ENCODE measurements at places on chromosomes 6 and 20.
A peak's percentile ranks its signal among the peaks of the same experiment; 100 is the strongest.

GRCh38 chr6:44662461-44663121 is 275.1 kb downstream of the CDC5L start:
- no peak for ATAC-seq

DNA sequence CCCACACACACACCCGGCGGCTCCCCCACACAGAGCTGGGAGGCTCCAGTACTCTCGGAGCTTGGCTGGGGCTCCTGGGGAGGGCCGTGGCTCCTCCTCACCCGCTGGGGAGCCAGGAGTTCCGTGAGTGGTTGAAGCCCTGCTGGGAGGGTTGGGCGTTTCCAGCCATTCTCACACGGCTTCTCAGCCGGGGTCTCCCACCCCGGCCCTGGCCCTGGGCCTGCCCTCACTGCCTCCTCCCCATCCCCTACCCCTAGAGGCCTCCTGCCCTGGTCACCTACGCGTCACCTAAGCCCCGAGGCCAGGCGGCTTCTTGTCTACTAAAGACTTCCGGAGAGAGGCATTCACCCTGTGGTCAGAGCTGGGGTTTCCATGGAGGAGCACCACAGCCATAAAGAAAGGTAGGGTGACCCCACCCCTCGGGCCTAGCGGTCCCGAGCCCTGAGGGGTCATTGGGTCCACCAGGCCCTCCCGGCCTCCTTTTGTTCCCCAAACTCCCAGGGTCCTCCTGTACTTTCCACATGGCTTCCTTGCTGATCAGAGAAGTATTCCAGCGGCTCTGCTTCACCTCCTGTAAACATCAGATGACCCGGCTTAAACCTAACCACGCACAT is 99.3 kb downstream of the TTLL2 start:
- no peak for ATAC-seq

GRCh38 chr6:64890609-64891008 is 816.4 kb downstream of the EYS start:
- no peak for ATAC-seq

DNA sequence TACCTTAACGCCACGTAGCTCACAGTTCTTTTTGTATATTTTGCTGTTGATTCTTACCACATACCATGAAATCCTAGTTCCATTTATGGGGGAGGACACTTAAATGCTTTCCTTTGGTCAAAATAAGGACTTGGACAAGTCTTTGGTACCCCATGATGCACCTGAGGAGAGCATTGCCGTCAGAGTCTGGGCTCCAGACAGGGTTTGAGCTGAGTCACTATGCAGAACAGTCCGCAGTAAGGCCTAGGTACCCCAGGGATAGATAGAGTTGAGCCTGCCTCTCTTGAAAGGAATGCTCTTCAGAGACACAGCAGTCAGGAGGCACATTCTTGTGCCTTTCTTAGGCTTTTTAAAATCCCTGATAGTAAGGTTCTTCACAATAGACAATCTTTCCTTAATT is 6.0 kb downstream of the PARD6B start:
- ATAC-seq: no peak

DNA sequence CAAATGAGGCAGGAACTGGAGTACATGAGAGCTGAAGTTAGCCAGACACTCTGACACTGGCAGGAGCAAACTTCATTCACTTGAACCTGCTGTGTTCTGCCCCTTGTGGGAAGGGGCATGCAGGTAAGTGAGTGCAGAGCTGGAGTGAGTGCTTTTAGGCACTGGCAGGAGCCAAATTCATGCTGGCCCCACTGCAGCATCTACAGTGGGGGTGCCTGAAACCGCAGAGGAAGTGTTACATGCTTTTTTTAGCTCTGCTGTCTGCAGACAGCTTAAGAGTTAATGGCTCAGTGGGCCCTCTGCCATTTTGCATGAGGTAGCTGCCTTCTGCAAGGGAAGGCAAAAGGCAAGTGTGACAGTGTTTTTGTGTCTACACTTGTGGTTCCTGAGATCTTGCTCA is 167.9 kb upstream of the SYNCRIP start:
- no peak for ATAC-seq

DNA sequence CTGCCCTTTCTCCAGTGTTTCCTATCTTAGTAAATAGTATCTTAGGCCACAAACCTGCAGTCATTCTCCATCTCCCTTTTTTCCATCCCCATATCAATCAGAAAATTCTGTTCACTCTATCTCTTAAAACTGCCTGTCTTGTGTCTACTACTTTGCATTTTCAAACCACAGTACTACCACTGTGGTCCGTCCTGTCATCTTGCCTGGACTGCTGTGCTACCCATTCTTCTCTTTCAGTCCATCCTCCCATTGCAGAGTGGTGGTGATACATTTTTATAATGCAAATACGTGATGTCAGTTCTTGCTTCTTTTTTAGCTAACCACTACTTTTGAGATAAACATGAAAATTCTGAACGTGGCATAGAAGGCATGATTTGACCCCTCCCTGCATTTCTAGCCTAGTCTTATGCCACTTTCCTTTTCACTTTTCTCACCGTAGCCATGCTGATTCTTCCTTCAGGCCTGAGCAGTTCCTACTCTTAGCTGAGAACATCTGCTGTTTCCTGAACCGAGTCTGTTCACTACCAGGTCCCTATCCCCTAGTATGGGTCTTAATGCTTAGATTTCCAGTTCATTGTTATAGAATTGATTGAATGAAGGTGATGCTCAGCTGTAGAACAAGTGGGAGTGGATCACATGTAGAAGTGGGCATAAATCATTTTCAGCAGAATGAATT is 13.8 kb downstream of the TBPL1 start:
- peak; percentile 72 for ATAC-seq

DNA sequence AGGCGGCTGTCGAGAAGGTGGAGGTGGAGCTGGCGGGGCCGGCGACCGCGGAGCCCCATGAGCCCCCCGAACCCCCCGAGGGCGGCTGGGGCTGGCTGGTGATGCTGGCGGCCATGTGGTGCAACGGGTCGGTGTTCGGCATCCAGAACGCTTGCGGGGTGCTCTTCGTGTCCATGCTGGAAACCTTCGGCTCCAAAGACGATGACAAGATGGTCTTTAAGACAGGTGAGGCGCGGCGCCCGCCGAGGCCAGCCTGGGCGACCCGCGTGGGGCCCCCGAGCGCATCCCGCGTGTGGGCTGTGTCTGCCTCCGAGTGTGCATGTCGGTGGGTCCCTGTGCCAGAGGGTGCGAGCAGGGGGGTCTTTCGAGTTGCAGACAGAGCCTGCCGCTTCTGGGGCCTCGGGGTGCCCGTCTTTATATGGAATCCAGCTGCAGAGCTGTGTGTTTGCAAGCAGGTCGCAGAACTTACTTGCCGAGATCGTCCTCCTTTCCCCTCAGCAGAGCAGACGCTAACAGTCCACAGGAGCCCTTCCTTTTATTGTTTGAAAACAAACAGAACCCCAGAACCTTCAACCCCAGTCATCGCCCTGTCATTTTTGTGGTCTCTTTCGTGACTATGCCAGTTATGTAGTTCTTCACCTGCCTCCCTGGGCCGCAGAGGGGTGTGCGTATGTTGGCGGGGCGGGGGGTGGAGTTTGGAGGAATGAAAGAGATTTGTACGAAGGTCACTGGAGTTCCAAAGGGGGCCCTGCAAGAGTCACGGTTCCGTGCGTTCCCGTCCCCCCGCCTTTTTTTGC is 766 bp downstream of the SLC16A10 start:
- ATAC-seq: peak; percentile 40

- ATAC-seq: no peak
Measured at GRCh38 chr20:50439539-50440453, 70.4 kb upstream of the PTPN1 start.

GRCh38 chr20:15576411-15576810 is 996.8 kb downstream of the KIF16B start:
- no peak for ATAC-seq

DNA sequence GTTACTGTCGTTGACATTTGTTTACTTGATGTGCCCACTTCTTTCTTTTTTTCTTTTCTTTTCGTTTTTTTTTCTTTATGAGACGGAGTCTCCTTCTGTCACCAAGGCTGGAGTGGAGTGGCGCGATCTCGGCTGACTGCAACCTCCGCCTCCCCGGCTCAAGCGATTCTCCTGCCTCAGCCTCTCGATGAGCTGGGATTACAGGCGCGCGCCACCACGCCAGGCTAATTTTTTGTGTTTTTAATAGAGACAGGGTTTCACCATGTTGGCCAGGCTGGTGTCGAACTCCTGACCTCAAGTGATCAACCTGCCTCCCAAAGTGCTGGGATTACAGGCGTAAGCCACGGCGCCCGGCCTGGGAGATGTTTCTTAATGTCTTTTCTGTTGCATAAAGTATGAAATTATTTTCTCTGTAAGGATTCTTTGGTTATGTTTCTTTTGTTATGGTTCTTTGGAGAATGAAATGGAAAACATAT is 33.3 kb upstream of the PRSS16 start:
- no peak for ATAC-seq

DNA sequence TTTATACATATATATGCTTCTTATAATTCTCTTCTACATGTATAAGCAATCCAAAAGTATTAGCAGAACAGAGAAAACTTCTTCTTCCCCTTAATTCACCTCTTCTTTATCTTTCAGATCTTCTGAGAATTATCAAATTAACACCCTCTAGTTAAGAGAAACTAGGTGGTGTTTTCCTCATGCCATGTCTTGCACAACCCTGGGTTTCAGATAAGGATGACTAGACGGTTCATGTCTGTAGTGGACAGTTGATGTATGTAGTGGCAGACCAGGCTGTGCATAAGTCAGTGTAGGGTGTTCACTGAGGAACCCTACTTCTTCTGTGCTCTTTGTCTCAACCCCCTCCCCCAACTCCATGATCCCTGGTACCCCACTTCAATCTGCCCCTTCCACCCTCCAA is 187.3 kb downstream of the SAMD5 start:
- ATAC-seq: no peak

- ATAC-seq: no peak
Measured at GRCh38 chr6:29762781-29763214, 39.6 kb downstream of the HLA-F start.

DNA sequence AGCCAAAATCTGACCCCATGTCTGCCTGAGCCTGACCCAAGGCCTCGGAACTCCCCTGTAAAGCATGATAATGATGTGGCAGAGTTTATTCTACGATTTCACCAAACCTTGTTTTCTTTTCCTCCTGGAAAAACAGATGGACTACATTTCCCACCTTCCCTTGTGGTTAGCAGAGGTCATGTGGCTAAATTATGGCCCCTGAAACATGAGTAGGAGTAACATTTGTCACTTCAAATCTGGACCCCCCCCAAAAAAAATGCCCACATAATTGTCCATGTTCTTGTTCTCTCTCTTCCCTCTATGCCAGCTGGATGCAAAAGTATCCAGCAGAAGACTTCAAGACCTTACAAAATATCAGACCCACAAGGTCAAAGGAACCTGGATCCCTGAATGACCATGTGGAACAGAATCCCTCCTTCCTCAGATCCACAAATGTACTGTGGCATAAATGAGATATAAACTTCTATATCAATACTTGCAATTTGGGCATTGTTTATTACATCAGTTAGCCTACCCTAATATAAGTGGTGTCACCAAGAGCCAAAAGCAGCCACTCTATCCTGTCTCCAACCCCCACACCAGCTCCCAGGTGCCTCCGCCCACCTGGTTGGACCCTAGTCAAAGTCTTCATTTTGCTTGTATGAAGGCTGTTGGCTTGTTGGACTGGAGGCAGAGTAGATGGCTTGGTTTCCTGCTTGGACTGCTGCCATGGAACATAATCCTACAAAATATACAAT is 1.4 kb downstream of the C20orf96 start:
- ATAC-seq: no peak

DNA sequence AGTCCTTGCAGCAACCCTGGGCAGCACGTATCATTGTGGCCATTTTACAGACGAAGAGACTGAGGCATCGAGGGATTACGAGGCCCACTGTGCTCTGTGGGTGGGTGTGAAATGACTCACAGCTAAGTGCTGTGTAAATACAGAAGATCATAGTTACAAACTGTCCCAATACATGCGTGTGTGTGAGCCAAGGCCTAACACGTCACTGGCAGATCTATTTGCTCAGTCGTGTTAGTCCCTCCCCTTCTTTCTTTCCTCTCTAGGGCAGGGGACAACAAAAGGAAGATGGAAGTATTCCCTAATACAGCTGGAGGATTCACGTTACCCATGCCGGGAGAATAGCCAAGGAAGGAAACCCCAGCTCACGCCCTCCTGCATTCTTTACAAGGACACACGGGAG is 175.9 kb downstream of the CDC5L start:
- ATAC-seq: no peak

- ATAC-seq: no peak
Measured at GRCh38 chr6:47057830-47058540, 15.9 kb upstream of the ADGRF1 start.

GRCh38 chr20:48897305-48898010 is 24.1 kb upstream of the ARFGEF2 start:
- peak; percentile 93 for ATAC-seq

- ATAC-seq: no peak
Measured at GRCh38 chr6:114740547-114740946, 397.7 kb upstream of the HS3ST5 start.

DNA sequence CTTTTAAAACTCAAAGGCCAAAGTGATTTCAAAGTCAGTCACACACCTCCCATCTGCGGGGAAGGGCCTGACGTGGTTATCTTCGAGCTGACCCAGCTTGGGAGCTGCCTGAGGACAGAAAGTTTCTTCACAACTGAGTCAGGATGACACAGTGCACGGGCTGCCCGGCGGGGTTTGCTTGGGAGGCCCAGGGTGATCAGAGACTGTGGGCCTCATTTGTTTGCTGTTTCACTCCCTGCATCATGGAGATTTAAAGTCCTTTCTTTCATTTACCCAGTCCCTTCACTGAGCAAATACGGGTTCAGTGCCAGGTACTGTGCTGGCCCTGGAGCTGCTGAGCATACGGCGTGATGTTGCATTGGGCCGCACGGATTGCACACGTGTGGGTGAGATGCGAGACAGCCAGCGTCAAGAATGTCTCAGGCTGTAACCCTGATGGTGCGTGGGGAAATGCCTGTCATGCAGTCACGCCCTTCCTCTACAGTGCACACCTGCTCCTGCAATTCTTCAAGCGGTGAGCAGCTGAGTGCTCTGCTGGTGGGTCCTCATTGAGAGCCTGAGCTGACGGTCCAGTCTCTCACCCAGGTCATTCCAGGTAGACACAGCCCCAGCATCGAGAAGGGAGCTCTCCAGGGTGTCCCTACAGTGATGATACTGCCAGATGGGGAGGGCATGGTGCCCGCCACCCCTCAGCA is 82.7 kb upstream of the PMEPA1 start:
- ATAC-seq: no peak

- no peak for ATAC-seq
Measured at GRCh38 chr20:45039475-45039820, 61.5 kb downstream of the KCNS1 start.

DNA sequence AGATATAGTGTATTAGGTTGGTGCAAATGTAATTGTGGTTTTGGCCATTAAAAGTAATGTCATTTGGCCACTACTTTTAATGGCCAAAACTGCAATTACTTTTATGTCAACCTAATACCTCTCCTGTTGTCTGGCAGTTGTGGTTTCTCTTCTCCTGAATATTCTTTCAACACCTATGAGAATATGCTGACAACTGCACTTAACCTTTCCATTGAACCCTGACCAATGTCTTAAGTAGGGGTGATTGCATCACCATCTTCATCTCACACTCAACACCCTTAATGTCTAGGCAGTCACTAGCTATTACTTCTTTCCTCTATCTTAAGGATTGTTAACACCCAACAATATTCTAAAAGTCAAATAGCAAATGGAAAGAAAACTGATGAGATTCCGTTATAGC is 200.5 kb upstream of the HSF2 start:
- ATAC-seq: no peak

Measured in stimulated activated memory B cell treated with anti-CD40 and anti-IgM and Interleukin-4, amounts not matched to agents 10 μg/mL and 1 μg/mL and 100 μg/mL, for 72 hours (primary cell).